Upper lobe of right lung (tissue), 1 donor: ENCODE measurements at places on chromosomes 6 and 20. TPM values are rescaled to one million over a fixed set of nuclear protein-coding genes. Genes with fewer than 3 reads are reported as not detected.

WFDC12 gene
- total RNA-seq, result 1.8 TPM

SLC17A1 gene
- total RNA-seq, result not detected

MMP24 gene
- 13.0 TPM for total RNA-seq

MYMX gene
- total RNA-seq, result 0.52 TPM

ATP9A gene
- 32.1 TPM for total RNA-seq

TAB2 gene
- 65.8 TPM for total RNA-seq

GRCh38 chr6:157330831-157331230 lies 7.5 kb upstream of the TMEM242 start:
- H3K27me3 ChIP-seq, result peaks cover 27% of the 10 kb centered on the region
- no peak for DNase-seq
- H3K36me3 ChIP-seq, result no peaks in the 10 kb centered on the region
- H3K27ac ChIP-seq, result no peak overlapping the region
- H3K4me3 ChIP-seq, result no peak overlapping the region
- no peaks in the 10 kb centered on the region for H3K4me1 ChIP-seq

DNA sequence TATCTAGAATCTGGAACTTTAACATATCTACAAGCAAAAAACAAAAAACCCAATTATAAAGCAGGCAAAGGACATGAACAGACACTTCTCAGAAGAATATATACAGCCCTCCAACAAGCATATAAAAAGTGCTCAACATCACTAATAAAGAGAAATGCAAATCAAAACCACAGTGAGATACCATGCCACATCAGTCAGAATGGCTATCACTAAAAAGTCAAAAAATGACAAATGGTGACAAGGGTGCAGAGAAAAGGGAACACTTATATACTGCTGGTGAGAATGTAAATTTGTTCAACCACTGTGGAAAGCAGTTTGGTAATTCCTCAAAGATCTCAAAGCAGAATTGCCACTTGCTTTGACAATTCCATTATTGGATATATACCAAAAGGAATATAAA lies 215.0 kb upstream of the EYS start:
- no peak for DNase-seq
- H3K27ac ChIP-seq, result no peak overlapping the region
- no peak overlapping the region for H3K4me3 ChIP-seq
- H3K4me1 ChIP-seq, result no peaks in the 10 kb centered on the region
- no peaks in the 10 kb centered on the region for H3K27me3 ChIP-seq

ZC2HC1B gene
- not detected for total RNA-seq

DNA sequence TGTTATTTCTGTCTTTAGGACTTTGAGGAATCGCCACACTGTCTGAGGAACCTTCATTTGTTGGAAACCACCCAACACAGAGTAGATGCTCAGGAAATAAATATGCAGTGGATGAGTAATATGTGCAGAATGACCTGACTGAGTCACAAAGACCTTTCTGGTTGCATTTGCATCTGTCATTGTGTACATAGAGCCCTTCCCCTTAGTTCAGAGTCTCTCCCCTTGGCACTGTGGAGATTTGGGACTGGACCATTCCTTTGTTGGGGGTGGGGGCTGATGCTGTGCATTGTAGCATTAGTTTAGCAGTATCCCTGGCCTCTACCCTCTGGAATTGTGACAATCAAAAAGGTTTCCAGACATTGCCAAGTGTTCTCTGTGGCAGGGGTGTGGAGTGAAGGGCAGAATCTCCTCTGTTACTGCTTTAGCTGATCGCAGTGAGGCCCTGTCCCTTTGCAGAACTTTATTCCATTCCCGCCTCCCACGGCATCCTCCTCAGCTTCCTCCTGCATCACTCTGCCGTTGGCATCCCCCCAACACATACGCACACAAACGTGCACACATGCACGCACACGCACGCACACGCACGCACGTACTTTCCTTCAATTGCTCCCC lies 64.5 kb downstream of the EYA2 start:
- no peaks in the 10 kb centered on the region for H3K4me1 ChIP-seq
- H3K27ac ChIP-seq, result no peak overlapping the region
- no peaks in the 10 kb centered on the region for H3K27me3 ChIP-seq
- no peak overlapping the region for H3K4me3 ChIP-seq
- no peaks in the 10 kb centered on the region for H3K36me3 ChIP-seq

DNA sequence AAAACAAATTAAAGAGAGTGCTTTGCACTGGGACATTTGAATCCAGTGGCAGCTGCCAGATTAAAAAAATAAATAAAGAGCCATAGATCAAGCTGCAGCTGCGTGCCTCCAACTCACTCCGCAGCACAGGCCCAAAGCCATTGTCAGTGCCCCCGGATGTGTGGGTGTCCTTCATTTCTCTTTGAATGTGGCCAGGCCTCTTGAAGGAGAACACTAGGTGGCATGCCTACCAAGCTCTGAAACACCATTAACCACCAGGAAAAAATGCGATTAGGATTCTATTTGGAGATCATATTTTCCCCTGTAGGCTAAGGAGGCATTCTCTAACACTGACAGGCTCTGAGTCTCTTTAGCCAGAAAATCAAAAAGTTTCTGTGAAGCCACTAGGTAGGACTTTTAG lies 549.8 kb downstream of the PRKN start:
- no peaks in the 10 kb centered on the region for H3K36me3 ChIP-seq
- no peaks in the 10 kb centered on the region for H3K4me1 ChIP-seq
- DNase-seq, result no peak
- no peak overlapping the region for H3K27ac ChIP-seq

- H3K36me3 ChIP-seq, result peaks cover 6% of the 10 kb centered on the region
- H3K27me3 ChIP-seq, result no peaks in the 10 kb centered on the region
- DNase-seq, result peak; percentile 91
- H3K4me1 ChIP-seq, result peaks cover 7% of the 10 kb centered on the region
- peak within 1 kb of the TSS; percentile 95 for H3K27ac ChIP-seq
Observed at GRCh38 chr6:3157131-3157933, at the start of gene TUBB2A. Gene TUBB2A (minus strand): TSS chr6:3157544. CDS start chr6:3157463, 81 bp downstream.

OR2B3 gene
- not detected for total RNA-seq

DNA sequence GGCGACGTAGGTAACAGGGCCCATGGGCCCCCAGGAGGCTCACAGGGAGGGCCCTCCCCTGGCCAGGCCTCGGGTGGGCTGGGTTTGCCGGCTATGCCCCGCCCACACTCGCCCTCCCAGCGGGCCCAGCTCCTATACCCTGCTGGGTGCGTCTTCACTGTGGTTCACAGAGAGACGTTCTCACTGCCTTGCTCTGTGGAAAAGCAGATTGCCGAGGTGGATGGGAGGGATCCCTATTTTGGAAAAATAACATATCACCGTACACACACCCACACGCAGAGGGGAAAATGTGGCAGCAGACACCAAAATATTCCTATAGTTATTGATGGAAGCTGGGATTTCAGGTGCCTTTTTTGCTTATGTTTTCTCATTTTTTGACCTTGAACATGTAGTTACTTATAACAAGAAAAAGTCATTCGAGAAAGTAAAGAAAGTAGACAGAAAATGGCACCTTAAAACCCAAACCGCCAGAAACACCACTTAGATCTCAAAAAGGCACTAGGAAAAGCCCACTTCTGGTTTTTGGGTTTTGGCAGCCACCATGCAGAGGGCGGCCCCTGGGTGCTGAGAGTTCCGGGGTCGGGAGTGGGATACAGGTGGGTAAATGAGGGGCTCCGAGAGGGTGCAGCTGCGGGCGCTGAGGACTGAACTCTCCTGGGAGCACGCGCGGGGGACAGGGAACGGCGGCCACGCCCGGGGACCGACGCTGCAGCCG lies 49.4 kb downstream of the TMEM242 start:
- H3K4me1 ChIP-seq, result peaks cover 13% of the 10 kb centered on the region
- peak overlapping the region; percentile 69 for H3K4me3 ChIP-seq
- no peaks in the 10 kb centered on the region for H3K27me3 ChIP-seq
- DNase-seq, result no peak
- peak overlapping the region; percentile 73 for H3K27ac ChIP-seq
- H3K36me3 ChIP-seq, result no peaks in the 10 kb centered on the region

DNA sequence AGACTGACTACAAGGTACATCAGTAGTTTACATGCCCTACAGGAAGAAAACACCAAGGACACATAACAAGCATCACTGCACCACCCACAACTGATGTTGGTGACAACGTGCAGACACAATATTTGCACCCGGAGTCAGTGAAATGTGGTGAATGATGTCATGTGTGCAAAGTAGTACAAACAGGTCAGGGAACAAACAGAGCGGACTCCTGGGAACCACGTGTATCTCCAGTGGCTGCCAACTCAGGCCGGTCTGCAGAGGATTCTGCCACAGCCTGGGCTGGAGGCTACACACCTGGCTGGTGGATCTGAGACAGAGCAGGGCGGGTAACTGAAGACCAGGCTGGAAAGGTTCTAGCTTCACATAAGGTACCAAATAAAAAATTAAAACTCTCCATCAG lies 28.2 kb upstream of the RPS6KA2 start:
- DNase-seq, result no peak
- H3K4me1 ChIP-seq, result no peaks in the 10 kb centered on the region
- no peaks in the 10 kb centered on the region for H3K27me3 ChIP-seq
- no peak overlapping the region for H3K4me3 ChIP-seq

GRCh38 chr6:169487579-169488436 lies 214.0 kb downstream of the WDR27 start:
- no peak overlapping the region for H3K4me3 ChIP-seq
- no peak overlapping the region for H3K27ac ChIP-seq
- no peaks in the 10 kb centered on the region for H3K27me3 ChIP-seq
- no peaks in the 10 kb centered on the region for H3K4me1 ChIP-seq
- no peak for DNase-seq
